Prostate gland (tissue), 2 donors: ENCODE measurements at places on chromosomes 7 and 10. TPM values are rescaled to one million over a fixed set of nuclear protein-coding genes. Genes with fewer than 3 reads are reported as not detected.

- DNase-seq, result no peak
- H3K4me3 ChIP-seq, result no peak overlapping the region
- H3K36me3 ChIP-seq, result no peaks in the 10 kb centered on the region
Measured at GRCh38 chr10:91684841-91685240, 52.0 kb upstream of the PPP1R3C start.

DNA sequence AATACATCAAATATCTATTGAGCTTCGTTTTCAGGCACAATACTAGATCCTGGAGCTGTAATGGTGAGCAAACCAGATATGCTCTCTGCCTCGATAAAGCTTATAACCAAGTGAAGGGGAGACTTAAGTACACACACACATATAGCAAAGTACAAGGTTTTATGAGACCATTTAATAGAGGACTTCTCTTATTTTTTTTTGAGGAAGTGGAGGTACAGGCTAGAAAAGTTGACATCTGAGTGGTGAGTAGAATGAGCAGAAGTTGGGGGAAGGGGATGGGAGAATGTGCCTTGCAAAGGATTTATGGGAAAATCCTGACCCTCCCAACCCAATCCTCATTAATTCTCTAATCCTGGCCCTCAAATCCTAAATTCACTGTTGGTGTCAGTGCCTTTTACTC, 7.7 kb downstream of the CCDC136 start:
- H3K4me3 ChIP-seq, result no peak overlapping the region
- no peaks in the 10 kb centered on the region for H3K4me1 ChIP-seq
- no peaks in the 10 kb centered on the region for H3K27me3 ChIP-seq

DNA sequence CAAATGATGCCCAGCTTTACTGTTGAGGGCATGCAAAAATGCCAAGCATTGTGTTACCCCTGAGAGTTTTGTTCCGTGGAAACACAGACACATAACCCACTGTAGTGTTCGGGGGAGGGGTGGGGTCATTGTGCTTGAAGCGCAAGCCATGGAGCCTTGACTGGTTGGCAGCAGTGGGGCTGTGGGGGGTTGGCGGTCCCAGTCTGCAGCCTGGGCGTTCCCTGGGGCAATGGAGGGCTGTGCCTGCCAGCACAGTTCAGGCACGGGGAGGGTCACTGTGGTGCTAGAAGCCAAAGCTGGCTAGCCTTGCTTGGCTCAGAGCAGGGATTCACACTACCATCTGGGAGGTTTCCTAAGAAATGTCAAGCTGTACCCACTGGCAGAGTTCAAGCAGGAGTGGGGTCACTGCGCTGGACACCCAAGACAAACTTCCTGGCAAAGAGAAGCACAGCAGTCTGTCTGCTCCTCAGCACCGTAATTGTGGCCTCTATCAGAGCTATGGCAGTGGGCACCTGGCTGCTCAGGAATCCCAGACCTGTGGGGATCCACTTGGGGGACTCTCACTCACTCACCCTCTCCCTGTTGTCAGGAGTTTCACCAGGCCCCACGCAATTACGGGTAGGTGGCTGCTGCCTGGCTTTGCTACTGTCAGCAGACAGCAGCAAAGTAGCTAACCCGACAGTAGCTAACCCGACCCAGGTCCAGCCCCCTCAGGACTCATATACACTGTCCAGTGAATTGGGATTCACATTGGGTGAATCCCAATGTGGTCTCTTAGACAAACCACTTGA, 292.4 kb downstream of the ZWINT start:
- H3K27me3 ChIP-seq, result no peaks in the 10 kb centered on the region
- no peak for DNase-seq
- no peaks in the 10 kb centered on the region for H3K36me3 ChIP-seq
- no peaks in the 10 kb centered on the region for H3K4me1 ChIP-seq
- no peak overlapping the region for H3K4me3 ChIP-seq

Gene CALHM3
- total RNA-seq, result not detected

Gene TBRG4
- total RNA-seq, result 46.4 TPM

Gene TRUB1
- 29.1 TPM for total RNA-seq
